ENCODE measurements at places on chromosomes 1 and 21.

- no peak for DNase-seq
Observed at GRCh38 chr1:182170891-182171461, 109.5 kb upstream of the ZNF648 start.

GRCh38 chr1:17922833-17923232 is 167.7 kb downstream of the ACTL8 start:
- DNase-seq = no peak

GRCh38 chr1:85182700-85183099 is 18.1 kb downstream of the SYDE2 start:
- no peak for DNase-seq

DNA sequence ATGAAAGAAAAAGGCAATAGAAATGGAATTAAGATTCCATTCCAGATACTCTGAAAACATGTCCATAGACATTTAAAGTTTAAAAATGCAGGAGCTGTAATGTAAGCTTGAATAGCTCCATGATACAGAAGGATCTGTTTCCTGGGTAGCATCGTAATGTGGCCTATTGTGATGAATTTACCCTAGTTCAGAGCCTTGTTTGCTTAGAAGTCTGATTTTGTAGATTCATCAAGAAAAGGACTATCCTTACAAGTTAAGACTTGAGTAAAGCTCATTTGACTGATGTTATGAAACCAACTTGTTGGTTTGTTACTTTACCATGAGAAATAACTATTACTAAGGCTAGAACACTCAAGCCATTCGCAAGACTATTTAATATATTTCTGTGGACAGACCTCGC is 55.5 kb downstream of the KIF1B start:
- no peak for DNase-seq

DNA sequence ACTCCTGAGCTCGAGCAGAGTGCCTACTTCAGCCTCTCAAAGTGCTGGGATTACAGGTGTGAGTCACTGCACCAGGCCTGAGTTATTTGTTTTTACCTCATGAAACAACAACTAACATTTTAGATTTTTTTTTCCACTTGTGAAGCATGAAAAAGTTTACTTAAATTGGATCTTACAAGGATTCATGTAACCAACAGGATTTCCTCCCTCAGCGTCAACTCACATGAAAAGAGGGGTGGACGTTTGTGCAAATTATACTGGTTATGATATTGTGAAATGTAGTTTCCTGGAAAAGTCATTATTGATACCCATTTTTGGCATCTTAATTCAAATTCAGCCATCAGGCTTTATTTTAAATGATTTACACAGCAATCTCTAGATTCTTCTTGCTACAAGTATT is 6.5 kb downstream of the CNST start:
- no peak for DNase-seq

GRCh38 chr1:8133657-8134430 is 107.7 kb upstream of the ERRFI1 start:
- DNase-seq = no peak

- no peak for DNase-seq
Observed at GRCh38 chr1:106831511-106831910, 225.0 kb upstream of the PRMT6 start.

- DNase-seq = no peak
Observed at GRCh38 chr1:3029481-3029961, 8.3 kb downstream of the ACTRT2 start.

DNA sequence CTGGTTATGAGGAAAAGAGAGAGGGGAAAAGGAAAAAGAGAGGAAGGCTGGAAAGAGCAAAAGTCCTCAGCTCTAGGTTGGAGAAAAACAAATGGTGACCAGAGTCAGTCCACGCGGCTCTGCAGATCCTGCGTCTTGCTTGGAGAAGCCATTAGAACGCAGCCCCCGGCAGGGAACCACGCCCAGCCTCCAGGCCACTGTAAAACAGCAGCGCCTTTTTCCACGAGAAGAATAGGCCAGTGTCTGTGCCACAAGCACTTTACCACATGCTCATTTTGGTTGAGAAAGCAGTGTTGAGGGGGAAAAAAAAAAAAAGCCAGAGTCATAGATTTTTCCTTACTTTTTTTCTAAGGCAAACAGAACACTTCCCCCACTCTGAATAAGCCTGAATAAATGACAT is 846.9 kb upstream of the ADAMTS5 start:
- no peak for DNase-seq

- DNase-seq = no peak
Observed at GRCh38 chr1:246065592-246065991, 441.5 kb downstream of the SMYD3 start.

DNA sequence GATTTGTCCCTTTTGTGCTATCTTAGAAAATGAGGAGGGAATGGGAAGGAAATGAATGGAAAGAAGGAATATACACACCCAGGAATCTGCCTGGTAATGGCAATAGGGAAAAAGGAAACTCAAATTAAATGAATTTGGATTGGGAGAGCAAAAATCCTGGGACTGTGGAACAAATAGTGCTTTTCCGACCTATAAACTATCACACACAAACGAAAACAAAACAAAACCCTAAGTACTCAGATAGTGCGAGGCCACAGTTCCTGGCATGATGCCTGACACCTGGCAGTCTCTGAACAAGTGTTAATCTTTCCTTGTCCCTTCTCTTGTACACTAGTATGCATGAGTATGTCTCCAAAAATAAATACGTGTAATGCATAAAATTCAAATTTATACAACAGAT is 319.8 kb upstream of the SPAG17 start:
- no peak for DNase-seq

- peak; percentile 80 for DNase-seq
Observed at GRCh38 chr1:25520446-25521061, 22.9 kb upstream of the LDLRAP1 start.

DNA sequence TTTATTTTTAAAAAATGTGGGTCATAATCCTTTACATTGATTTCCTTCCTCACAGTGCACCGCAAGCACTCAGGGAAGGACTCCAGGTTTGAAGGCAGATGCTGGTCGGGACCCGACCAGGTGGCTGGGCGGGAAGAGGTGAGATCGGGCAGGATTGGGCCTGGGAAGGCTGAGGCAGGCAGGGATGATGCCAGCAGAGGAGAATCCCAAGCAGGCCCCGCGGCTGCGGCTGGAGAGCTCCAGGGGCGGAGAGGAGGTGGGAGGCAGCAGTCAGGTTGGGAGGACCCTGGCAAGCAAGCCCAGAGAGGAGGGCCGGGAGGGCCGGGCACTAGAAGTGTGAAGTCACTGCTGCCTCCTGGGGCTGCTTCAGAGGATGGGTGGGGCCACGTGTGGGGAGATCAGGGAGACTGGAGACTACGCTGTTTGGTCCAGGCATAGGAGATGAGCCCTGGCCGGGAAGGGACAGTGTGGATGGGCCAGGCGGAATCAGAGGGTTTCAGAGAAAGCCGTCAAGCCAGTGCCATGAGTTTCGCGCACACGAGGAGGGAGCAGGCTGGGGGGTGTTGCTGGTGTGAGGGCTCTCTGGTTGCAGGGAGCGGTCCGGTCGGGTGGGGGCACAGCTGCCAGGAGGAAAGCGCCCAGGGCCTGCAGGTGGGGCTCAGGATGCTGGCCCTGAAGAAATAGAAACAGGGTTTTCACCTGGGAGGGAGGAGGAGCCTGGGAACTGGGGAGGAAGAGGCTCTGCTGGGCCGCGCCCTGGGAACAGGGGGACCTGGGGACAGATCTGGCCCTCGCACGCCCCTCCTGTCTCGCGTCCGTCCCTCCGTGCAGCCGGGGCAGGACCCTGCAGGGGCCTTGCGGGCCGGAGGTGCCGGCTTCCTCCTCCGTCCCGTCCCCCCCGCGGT is 888 bp upstream of the COL18A1 start:
- no peak for DNase-seq

DNA sequence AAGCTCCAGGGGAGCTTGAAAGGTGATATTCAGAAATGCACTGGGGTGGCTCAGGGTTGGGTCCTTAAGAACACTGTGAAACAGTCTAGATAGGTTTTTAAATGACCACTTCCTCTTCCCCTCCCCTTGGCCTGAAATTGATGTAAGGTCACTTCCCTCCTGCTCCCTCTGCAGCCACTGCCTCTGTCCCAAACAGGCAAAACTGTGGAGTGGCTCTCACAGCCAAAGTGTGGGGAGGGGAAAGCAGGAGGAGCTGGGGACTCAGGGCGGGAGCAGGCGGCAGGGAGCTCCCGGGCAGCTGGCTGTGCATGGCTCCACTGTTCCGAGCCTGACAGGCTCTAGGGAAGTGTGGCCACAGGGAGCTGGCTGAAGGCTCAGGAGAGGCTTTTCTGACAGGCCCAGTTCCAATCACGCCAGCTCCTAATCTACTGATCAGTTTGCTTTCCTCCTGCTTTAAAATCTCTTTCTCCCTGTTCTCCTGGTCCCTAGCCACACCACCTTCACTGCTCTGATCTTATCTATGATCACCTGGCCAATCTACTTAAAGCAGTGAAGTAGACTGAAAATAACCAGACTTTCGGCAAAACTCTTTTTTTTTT is 5.1 kb upstream of the CSRP1 start:
- no peak for DNase-seq

- no peak for DNase-seq
Observed at GRCh38 chr1:206029484-206029883, 5.8 kb upstream of the CTSE start.

DNA sequence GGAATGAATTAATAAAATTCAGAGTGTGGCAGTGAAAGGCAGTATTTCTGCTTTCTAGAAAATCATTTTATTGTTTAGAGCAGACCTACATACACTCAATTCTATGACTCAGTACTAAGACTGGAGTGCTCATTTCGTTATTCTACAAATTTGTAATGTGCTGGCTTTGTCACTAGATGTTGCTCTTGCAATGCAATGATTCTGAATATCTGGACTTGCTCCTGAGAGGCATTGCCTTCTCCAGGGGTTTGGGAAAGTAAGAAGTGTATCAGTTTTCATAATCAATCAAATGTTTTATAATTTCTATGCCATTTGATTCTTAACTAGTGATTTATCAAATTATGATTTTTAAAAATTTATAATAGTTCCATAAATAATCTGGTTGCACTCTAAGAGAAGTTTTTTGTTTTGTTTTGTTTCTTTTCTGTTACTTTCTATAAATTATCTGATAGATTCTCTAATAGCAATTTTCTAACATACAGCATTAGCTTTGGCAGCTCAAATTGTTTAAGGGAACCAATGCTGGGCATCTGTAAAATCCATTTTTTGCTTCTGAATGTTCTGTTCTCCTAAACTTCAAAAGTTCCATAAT is 280.5 kb upstream of the SGIP1 start:
- DNase-seq = no peak

DNA sequence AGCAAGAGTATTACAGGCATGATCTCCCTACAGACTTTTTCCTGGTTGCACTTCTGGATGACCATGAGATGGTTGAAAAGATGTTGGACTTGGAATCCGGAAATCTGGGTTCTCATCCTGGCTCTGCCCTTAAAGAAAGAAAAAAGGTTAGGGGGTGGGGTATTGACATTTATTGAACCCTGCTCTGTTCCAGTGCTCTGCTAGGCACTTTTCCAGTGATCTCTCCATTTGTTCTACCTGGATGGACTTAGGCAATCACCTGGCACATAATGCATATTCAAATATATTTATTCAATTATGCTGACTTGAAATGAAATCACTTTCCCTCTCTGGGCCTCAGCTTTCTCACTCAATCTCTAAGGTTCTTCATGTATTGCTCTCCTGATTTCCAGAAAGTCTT is 101.0 kb upstream of the NFIA start:
- no peak for DNase-seq

DNA sequence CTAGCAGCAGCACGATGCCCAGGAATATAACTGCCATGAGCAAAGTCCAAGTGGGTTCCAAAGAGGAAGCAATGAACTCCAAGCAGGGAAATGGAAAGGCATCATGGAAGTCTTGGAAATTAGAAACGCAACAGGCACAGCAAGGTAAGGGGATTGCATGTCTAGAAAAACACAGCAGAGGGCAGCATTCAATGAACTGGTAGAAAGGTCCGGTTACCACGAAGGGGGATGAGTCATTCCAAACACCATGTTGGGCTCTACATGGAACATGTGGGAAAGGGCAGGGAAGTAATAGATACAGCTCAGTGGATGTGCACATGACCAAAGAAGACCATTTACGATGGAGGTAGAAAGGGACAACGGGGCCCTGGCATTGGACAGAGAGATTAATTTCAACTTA is 36.4 kb downstream of the RXRG start:
- DNase-seq = no peak

- DNase-seq = no peak
Observed at GRCh38 chr1:214660900-214661299, 57.9 kb downstream of the CENPF start.

DNA sequence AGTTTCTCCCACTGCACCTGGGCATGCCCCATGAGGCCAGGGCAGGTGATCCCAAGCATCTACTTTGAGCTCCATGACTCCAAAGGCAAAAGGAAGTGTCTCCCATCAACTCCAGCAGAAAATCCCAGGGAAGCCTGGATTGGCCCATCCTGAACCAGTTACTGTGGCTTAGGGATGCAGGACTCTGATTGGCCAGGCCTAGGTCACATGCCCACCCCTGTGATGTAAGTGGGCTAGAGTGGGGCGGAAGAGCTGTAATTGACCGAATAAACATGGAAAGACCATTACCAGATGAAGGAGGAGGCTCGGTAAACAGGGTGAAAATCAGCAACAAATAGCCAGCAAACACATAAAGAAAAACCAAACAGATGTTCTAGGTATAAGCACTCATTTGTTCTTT is 45.2 kb downstream of the MATN1 start:
- no peak for DNase-seq

GRCh38 chr1:98417820-98418219 is 243.7 kb upstream of the SNX7 start:
- DNase-seq = no peak

DNA sequence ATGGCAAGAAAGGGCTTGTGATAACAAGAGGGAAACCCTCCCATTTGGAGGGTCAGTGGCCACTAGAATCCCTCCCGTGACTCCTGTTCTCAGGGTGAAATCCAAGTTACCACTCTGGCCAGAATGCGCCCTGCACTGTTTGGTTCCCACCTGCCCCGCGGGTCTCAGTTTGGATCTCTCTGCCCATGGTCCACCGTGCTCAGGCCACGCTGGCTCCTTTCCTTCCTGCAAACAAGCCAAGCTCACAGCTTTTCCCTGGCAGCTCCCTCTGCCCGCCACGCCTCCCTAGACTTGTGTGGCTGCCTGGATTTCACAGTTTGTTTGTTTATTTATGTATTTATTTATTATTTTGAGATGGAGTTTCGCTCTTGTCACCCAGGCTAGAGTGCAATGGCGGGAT is 179.5 kb upstream of the VAMP3 start:
- DNase-seq = no peak

GRCh38 chr1:6519491-6519934 is 28.0 kb upstream of the PLEKHG5 start:
- DNase-seq = no peak

DNA sequence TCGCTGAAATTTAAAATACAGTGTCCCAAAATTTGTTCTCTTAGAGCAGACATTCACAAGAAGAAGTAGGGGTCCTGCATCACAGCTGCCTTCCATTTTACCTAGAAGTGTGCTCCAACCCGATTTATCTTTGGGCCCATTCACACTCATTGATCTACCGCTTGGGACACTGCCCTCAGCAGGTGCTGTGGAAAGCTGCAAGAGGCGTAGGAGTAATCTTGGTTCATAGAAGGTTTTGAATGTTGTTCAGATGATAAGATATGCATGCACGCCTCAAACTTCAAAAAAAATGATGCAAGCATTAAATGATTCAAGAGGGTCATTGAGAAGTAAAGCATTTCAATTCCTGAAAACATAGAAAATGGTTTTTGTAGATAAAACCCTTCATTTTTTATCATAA is 18.6 kb upstream of the C1orf105 start:
- no peak for DNase-seq
